SW480 (cell line): ENCODE measurements at places on chromosomes 5 and 9.
A peak's percentile ranks its signal among the peaks of the same experiment; 100 is the strongest.

DNA sequence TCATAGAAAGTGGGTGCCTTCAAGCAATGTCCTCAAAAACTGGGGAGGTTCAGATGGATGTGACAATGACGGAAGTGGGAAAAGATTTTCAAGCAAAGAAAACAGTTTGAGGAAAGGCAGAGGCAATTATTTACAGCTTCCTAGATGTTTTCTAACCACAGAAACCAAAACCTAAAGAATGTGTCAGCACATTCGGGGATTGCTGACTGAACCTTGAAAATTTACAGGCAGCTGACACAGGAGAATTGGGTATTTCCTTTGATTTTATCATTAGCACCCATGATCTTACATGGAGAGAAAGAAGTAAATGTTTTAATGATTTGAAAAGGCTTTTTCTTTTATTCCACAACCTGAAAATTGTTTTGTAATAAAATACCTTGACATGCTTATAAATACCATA, 369.0 kb downstream of the ACTL7B start:
- DNase-seq, result peak; percentile 34

- no peak for DNase-seq
These were observed 527.2 kb downstream of the NR2F1-AS1 start for GRCh38 chr5:93053825-93054224.

GRCh38 chr5:107146901-107147300, 523.8 kb downstream of the EFNA5 start:
- DNase-seq, result no peak

DNA sequence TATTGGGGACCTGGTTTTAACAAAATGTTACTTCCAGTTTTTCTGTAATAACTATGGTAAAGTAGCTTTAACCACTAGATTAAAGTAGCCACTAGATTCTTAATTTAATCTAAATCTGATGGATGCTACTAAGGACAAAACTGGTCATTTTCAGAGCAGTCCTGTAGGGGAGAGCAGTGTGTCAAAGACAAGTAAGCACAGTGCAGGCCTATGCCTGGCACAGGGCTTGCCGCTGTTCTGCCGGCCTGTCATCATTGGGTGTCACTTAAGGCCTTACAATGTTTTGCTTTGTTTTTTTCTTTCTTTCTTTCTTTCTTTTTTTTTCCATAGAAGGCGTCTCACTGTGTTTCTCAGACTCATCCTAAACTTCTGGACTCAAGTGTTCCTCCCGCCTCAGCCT, 53.0 kb upstream of the NXNL2 start:
- no peak for DNase-seq

GRCh38 chr5:43802119-43802518, 199.1 kb downstream of the NNT start:
- DNase-seq, result no peak

DNA sequence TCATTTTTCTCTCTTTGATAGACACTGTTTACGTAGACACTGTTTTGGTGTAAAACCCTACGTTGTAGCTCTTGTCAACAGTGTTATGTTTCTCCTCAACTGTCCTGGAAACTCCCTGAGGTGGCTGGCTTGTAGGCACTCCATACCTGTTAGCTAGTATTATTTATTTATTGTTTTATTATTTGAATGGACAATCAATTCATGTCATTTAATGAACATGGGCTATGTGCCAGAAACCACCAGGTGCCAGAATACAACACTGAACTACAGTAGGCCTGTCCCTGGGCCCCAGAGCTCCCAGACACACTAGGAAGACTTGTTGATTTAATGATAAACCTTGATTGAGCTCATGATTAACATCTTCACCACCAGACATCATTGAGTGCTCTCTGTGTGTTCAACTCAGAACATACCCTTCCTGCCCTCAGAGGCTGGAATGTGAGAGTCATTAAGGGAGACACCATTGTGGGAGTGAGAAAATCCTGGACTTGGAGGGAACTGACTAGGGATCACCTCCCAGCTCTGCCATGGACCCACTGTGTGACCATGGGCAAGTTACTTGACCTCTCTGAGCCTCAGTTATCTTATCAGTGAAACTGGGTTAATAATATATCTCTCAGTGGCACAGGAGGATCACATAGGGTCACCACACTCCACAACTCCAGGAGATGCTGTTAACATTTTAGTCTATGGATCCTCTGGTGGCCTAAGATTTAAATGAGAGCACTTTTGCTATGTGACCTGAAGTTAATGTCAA, 19.2 kb downstream of the IRF1 start:
- no peak for DNase-seq

DNA sequence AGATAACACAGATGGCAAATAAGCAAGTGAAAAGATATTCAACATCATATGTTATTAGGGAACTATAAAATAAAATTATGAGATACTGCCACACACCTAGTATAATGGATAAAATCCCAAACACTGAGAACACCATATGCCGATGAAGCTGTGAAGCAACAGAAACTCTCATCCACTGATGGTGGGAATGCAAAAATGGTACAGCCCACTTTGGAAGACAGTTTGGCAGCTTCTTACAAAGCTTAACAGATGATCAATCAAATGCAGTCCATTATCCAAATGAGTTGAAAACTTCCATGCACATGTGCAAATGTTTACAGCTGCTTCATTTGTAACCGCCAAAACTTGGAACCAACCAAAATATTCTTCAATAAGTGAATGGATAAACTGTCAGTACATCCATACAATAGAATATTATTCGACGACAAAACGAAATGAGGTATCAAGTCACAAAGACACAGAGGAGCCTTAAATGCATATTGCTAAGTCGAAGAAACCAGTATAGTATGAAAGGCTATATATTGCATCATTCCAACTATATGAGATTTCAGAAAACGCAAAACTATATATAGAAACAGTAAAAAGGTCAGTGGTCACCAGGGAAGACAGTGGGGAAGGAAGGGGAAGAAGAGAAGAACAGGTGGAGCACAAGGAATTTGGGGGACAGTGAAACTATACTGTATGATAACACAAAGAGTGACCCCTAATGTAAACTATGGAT, 14.9 kb downstream of the PFDN1 start:
- no peak for DNase-seq

- peak; percentile 78 for DNase-seq
These were observed 92.7 kb downstream of the DAB2IP start for GRCh38 chr9:121744002-121744686.
